ENCODE measurements at places on chromosomes 1 and 21. TPM values are rescaled to one million over a fixed set of nuclear protein-coding genes. Genes with fewer than 3 reads are reported as not detected.
A peak's percentile ranks its signal among the peaks of the same experiment; 100 is the strongest.

DNA sequence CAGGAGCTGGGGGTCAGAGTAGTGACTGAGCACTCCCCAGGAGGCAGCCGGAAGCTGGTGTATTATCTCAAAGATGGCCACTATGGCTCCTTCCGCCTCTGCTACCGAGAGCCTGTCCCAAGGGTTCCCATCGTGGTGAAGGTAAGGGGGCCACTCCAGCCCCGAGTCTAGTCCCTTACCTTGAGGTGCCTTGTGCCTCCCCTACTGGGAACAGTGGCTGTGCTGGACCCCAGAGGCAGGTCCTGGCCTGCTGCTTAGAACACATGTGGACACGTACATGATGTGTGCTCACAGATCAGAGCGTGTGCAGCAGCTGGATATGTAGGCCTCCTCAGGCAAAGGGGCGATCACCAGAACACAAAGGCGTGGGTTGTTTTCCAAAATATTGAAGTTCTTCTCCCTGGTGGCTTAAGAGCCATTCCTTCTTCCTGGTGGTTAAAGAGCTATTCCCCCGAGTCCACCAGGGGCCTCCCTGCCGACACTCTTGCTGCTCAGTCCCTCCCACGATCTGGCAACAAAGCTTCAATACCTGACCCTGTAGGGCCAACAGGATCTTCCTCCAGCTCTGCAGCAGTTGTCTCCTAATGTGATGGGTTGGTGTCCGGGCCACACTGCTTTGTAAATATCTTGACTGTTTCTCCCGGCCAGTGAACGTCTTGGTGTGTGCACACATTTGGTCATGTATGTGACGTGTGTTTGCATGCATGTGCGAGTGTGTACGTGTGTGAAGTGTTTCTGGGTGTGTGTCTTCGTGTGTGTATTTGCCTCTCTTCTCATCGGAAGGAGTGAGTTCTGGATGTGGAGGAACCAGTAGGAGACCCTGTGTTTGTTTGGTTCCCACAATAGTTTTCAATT lies 68.4 kb upstream of the TINAGL1 start:
- DNase-seq: no peak

DNA sequence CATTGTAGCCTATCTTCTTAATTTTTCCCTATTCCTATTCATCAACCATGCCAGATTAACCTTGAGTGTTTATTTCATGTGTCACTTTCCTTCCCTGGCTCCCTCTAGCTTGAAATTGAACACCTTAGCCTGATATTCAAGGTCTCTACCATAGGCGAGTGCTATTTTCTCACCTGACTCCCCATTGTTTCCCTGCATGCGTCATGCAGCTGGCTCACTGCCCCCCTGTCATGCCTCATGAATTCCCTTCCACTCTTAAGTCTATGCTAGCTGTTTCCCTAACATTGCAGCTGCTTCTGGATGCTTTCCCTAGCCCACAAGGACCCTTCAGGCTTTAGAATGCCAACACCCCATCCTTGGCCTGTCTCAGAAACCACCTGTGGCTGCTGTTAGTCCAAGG lies 56.7 kb upstream of the CD1D start:
- DNase-seq: no peak

- no peak for DNase-seq
Measured at GRCh38 chr21:38479641-38480525, 18.4 kb downstream of the ERG start.

- no peak for DNase-seq
Measured at GRCh38 chr1:118918940-118919259, 69.2 kb downstream of the TBX15 start.

- DNase-seq: peak; percentile 39
Measured at GRCh38 chr1:45359882-45360513, 19.8 kb upstream of the MUTYH start.

The BEST4 gene
- polyA plus RNA-seq: 0.66 TPM

GRCh38 chr1:12516741-12517140 lies 101.3 kb downstream of the DHRS3 start:
- no peak for DNase-seq

The IL12RB2 gene
- 0.86 TPM for polyA plus RNA-seq

DNA sequence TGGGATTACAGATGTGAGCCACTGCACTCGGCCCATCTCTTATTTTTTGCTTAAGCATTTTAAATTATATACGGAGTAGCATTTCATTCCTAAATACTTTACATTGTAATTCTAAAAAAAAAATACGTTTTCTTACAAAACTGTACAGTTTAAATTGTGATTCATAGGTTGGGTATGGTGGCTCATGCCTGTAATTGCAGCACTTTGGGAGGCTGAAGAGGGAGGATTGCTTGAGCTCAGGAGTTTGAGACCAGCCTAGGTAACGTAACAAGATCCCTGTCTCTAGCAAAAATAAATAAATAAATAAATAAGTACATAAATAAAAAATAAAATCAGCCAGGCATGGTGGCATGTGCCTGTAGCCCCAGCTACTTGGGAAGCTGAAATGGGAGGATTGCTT lies 24.6 kb downstream of the TBCE start:
- no peak for DNase-seq

DNA sequence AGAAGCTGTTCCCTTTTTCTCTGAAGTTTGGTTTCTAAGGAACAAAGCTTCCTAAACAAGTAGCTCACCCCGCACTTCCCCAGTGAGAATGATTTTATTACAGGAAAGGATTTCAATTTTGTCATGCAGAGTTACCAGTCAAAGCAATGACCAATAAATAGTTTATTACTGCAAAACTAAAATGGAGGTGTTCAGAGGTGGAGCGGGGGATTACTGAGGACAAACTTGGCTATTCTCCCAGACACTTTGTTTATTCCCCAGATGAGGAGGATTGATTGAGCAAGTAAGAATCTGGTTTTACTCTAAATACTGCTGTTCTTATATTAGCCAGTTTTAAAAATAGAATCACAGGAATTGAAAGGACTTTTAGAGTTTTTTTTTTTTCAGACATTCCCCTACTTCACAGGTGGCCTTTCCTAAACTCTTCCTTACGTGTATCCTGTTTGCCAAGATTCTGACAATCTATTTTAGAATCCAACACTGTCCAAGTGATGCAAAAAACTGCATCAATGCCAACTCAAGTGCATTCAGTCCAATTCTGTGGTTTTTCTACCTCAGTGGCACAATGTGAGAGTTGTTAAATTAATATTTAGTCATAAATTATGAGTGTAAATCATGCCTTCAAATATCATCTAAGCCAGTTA lies 136.1 kb downstream of the TNFSF18 start:
- no peak for DNase-seq

DNA sequence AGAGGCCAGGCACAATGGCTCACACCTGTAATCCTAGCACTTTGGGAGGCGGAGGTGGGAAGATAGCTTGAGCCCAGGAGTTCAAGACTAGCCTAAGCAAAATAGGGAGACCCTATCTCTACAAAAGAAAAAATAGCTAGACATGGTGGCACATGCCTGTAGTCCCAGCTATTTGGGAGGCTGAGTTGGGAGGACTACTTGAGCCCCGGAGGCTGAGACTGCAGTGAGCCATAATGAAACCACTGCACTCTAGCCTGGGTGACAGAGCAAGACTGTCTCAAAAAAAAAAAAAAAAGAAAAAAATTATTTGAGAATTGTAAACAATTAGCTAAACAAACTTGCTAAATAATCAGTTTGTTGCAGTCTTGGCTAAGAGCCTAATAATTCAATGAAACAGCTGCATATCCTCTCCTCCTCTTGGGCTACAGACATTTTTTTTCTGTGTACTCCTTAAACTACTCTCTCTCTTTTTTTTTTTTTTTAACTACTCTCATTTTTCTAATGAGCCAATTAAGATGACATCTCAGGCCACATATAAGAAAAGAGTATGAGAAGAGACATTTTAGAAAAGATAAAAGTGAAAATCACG lies 10.5 kb upstream of the DNAJB4 start:
- DNase-seq: no peak

The AMY1B gene
- not detected for polyA plus RNA-seq
